ENCODE measurements at places on chromosomes 13 and 19.

- no peak for DNase-seq
These were observed at the start of gene FCGBP for GRCh38 chr19:39934584-39935363. FCGBP (minus strand) TSS chr19:39934634.

DNA sequence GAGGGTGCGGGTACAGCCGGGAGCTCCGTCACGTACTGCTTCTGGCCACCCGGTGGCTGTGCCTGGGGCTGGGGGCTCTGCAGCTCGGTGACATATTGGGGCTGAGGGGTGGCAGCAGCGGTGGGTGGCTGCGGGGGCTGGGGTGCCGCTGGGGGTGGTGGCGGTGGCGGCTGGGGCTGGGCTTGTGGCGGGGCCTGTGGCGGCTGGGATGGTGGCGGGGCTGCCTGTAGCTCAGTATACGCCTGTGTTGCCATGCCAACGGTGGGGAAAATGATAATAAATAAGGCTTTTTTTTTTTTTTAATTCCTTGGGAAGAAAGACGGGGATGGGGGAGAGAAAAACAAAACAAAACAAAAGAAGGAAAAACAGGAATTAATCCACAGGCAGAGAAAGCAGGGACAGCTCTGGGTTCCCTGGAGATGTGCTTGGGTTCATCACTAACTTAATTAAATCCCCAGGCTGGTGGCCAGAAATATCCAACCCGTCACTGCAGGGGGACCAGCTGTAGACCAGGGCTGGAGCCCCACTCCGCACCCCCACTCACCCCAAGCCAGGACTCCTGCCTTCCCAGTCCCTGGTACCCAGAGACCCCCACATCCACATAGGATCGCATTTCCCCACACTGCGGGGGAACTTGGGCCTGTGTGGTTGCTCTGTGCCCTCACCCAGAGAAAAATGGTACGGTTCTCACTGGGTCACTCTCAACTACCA is 12.4 kb downstream of the RFX1 start:
- DNase-seq, result no peak

DNA sequence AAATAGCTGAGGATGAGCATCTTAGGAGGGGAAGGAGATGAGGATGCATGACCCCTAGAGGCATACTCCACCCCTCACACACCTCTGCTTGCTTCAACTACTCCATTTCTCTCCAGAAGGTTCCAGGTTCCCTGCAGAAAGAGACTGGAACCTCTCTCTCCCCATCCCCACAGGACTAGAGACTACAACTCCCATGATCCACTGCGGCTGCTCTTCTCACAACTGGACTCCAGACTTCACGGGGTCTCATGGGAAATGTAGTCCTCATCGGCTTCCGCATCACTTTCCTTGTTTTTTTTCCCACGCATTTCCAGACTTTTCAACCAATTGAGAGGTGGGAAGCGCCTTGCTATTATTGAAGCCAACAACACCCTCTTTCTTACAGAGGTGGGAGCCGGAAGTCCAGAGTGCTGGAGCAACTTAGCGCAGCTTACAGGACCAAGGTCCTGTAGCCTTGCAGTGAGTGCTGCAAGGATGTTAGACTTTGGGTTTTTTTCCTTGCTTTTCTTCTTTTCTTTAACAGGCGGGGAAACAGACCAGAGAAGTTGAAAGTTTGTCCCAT is 13.9 kb upstream of the CACNG6 start:
- DNase-seq, result no peak

DNA sequence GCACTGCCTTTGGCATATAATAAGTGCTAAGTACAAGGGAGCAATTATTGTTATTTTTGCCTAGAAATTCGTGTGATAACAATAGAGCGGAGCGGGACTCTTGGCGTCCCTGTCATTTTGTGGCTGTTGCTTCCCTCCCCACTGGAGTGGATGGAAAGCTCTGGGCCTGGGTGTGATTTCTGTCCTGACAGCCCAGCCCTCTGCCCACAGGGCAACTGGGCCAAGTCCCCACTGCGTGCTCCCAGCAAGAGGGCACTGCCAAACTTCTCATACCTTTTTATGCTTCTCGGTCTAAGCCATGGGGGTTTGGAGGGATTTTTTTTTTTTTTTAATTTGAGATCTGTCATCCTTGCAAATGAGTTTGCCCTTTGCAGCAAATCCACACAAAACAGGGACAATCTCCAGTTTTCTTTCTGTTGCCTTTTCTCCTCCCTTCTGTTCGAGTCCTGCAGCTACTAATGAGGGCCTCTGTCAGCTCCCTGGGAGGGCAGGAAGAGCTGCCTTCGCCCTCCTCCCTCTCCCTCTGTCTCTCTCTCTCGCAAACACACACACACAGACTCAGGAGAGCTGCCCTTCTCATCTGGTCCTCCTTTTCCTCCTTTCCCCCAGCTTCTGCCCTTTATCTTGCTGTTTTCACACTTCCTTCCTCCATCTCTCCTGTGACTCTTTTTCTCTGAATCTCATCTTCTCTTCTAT is 103.9 kb downstream of the DNAJC15 start:
- DNase-seq, result no peak

- no peak for DNase-seq
These were observed 17.6 kb upstream of the SPATA13 start for GRCh38 chr13:24142886-24143285.

DNA sequence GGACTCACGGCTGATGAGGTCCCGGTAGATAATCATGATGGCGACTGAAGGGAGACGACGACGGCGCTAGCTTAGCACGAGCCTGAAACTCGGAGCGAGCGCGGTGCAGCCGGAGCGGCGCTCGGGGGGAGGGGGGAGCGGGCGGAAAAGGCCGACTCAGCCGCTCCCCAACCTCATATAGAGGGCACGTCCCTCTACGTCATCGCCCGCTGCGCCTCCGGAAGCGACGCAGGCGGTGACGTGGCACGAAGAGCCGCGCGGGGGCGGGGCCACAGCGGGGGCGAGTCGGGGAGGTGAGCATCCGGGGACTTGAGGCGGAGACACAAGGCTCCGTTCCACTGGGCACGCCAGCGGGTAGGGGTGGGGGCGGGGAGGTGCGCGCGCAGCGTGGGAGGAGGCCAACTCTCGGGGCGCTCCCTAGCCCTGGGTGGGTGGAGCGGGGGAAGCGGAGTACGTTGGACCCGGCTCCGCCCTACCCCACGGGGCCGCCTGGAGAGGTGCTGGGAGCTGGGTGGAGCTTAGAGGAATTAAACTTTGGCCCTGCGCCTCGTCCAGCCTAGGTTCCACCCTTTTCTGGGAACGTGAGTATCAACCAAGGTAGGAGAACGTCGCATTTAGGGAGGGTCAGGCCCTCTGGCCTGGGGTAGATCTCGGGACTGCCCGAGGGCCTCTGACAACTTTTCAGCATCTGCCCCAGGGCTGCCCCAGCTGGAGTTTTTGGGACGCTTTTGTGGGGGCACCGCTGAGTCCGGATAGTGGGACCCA is at the start of gene TPT1:
TSS of gene TPT1 (minus strand) at position 150 of the 765 bp plus-strand sequence. CDS start at position 36, 114 bp downstream.
- DNase-seq, result peak; percentile 96

DNA sequence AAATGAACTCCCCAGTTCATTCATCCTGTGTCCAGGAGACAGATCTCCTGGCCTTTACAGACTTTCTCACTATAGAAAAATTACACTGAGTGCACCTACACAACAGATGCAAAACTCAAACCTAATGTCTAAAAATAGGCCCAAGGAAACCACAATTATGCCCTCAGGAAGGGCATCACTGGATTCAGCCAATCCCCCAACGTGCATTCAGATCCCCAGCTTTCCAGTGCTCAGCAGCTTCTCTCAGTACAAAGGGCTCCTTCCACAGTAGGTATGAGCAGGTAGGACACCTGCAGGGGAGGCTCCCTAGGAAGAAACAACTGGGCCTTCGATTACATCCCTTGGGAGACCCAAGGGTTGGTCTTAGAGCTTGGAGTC is 2.1 kb downstream of the ZNF709 start:
- DNase-seq, result no peak

GRCh38 chr19:4391701-4392483 is 8.5 kb downstream of the SH3GL1 start:
- DNase-seq, result no peak

DNA sequence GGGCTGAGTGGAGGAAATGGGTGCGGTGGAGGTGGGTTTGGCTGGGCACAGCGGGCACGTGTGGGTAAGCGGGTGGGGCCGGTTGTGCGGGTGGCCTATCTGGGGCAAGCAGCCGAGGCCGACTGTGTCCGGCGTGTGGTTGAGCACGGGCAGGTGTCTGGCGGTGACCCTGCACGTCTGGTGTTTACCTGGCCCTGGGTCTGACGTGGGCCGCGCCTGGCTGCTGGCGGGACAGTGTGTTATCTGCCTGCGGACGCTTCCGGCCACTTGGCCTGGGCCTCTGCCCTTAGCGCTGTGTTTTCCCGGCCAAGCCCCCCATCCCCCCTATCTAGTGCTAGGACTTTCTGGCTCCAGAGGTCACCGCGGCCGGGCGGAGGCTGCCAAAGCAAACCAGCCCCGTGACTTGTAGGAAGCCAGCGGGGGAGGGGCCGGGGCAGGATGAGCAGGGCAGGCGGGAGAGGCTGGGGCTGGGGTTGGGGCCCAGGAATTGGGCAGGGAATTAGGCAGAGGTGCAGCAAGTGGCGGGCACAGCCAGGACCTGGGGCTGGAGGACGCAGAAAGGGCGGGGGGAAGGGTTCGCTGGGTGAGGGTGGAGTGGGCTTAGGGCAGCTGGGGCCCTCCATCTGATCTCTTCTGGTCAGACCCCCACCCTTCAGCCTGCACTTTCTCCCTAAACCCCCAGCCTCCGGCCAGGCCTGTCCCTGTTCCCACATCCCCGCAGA is 534 bp upstream of the HPN start:
- no peak for DNase-seq

- peak; percentile 9 for DNase-seq
These were observed 152.8 kb upstream of the PABPC3 start for GRCh38 chr13:24943136-24943535.

DNA sequence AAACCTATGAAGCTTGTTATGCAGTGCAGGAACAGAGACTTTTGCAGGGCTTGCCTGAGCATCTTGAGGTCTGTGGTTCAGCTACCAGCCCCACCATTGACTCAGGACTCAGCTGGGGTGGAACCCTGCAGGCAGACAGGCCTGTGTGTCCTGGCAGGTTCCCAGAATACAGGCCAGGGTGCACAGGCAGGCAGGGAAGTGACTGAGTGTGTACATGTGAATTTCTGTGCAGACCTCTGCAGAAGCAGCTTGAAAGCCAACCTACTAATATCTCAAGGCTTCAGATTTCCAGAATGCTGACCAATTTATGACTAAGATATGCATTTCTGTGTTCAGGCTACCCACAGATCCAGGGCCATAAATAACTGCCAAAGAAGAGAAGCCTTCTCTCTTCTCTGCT is 254.4 kb downstream of the DLEU7 start:
- DNase-seq, result no peak

GRCh38 chr19:3315676-3315973 is 50.8 kb upstream of the NFIC start:
- DNase-seq, result no peak

DNA sequence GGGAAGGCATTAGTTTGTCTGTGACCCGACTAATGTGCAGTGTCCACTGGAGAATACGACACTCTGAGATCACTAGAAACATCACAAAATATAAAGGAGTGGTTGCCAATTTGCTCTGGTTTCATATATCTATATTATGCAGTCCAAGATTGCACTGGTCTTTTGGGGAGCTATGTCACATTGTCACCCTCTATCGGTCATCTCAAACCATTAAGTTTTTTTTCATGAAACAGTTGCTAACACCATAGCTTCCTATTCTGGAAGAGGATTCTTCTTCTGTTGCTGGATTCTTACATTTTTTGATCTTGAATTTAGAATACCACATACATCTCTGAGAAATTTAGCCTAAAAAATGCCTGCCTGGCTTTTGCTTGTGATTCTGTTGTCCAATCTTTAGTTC is 168.6 kb downstream of the LACC1 start:
- DNase-seq, result no peak

GRCh38 chr13:41284512-41285288 is 21.3 kb upstream of the MTRF1 start:
- no peak for DNase-seq

- DNase-seq, result no peak
These were observed 119.5 kb downstream of the LRCH1 start for GRCh38 chr13:46672338-46673090.

GRCh38 chr13:23630349-23631093 is 60.3 kb downstream of the TNFRSF19 start:
- DNase-seq, result no peak

- DNase-seq, result no peak
These were observed 90.2 kb downstream of the MAP4K1 start for GRCh38 chr19:38527466-38528136.

DNA sequence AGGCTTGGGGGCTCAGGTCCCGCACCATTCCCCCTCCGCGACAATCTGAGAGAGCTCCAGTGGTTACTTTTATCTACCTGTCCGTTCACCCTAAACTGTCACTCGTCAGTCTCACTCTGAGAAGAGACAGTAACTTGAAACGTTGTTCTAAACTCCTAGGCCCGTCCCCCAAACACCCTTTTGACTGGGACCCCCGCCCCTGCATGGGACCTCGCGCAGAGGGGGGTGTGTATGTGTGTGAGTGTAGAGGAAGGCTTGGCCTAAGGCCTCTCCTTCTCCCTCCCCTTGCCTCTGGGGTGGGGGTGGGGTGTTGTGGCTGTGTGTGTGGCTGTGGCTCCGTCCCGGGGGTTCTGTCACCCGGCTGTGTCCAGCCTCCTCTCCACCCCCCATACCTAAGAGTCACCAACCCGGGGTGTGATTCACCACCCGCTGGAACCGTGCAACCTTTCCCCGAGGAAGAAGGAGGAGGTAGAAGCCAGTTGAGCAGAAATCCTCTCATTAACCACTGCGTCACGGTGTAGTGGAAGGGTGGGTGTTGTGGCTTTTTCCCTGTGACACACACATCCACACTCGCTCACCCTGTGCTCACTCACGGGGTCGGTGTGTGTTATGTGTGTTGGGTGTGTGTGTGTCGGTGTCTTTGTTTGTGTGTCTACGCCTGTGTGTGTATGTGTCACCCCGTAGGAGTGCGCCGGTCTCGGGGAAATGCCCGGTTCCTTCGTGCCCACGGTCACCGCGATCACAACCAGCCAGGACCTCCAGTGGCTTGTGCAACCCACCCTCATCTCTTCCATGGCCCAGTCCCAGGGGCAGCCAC is 2.4 kb downstream of the FOSB start:
- no peak for DNase-seq

DNA sequence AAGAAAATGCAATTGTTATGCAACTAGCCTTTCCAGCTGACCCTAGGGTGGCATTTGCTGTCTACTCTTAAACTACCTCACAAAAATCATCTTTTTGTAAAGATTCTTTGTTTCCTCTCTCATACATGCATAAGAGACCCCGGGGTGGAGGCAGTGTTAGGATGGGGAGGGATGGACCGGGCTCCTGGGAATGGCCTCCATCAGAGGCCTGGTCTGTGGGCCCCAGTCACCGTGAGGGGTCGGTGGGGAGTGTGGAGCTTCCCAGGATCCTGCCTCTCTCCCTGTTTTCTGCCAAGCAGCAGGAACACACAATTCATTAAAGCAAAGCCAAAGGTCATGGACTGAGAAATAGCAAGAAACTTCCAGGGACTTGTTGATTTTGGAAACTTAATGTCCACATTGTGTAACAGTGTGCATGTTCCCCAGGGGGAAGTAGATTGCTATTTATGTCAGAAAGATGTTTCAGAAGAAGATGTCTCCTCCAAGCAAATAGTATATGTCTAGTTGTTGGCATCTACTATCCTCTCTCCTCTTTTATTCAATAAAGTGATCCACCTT is 241.4 kb downstream of the ENOX1 start:
- no peak for DNase-seq

GRCh38 chr13:79796136-79796535 is 315.2 kb downstream of the NDFIP2 start:
- DNase-seq, result no peak

Measured in NCI-H2107 (cell line).